ENCODE measurements at places on chromosomes 7 and 10.

- DNase-seq = no peak
Measured at GRCh38 chr7:149869867-149870266, 3.9 kb upstream of the ATP6V0E2 start.

GRCh38 chr7:128986609-128987008, 48.9 kb downstream of the IRF5 start:
- no peak for DNase-seq

GRCh38 chr10:128540128-128540762, 414.0 kb upstream of the MKI67 start:
- DNase-seq = no peak

DNA sequence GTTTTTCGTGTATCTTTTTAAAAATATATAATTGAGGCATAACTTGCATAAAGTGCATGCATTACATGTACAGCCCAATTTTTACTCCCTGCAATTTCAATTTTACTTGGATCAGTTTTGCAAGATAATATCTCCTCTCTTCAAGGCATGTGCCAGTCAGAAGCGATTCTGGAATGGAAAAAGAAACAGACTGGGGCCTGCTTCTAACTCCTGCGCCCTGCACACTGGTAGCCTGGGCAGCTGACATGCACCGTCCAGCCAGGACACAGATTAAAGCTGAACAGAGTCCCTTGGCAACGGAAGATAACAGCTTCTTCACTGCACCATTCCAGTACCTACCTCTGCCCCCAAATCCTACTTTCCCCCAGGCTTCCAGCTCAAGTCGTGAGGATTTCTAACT, 182.1 kb downstream of the FAM107B start:
- DNase-seq = no peak

- DNase-seq = peak; percentile 66
Measured at GRCh38 chr7:129282865-129283264, 58.0 kb downstream of the AHCYL2 start.

GRCh38 chr7:155965010-155965409, 152.7 kb upstream of the SHH start:
- DNase-seq = no peak

- peak; percentile 53 for DNase-seq
Measured at GRCh38 chr7:25093268-25093826, 31.7 kb downstream of the CYCS start.

GRCh38 chr7:90988996-90989765, 275.1 kb upstream of the FZD1 start:
- DNase-seq = no peak

DNA sequence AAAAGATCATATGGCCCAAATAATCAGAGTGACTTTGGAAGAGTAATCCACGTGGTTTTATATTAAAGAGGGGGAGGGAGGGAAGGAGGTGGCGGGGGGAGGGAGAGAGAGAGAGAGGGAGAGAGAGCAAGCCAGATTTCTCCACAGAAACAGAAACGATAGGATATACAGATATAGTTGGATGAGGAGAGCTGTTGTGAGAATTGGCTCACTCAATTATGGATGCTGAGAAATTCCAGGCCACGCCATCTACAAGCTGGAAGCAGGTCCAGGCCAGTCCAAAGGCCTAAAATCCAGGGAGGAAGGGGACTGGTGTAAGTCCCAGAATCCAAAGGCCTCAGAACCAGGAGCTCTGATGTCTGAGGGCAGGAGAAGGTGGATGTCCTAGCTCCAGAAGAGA, 75.5 kb downstream of the CXCL12 start:
- no peak for DNase-seq
